GM04504 (cell line): ENCODE measurements at places on chromosomes 2 and 18.

DNA sequence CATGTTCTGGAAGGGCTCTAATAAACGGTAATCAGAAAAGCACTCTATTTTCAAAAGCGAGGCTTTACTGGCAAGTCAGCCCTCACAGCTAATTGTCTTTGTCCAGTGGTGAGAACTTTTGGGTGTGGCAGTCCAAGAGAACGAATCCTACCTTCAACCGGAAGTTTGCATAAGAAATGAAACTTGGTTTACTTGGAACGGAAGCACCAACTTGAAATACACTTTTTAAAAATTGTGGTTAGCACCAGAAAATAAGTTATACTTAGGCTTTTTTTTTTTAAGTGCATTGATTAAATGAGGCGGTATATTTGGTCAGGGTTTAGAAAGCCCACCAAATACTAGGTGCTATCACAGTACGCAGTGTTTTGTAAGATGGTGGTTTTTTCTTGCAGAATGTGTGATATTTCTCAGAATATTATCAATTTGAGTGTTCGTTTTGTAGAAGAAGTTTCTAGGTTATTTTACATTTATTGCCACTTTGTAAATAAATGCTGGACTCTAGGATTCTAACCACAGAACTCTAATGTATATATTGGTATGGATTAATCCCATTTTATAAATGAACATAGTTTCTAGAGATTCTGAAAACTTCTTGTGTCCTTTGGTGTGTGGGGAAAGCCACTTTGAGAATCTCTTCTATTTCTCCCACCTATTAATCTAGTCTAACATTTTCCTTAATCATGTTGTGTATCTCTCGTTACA, 1.2 kb downstream of the MYL12A start:
- DNase-seq, result no peak

GRCh38 chr2:78766459-78766858, 259.0 kb upstream of the REG3G start:
- no peak for DNase-seq

DNA sequence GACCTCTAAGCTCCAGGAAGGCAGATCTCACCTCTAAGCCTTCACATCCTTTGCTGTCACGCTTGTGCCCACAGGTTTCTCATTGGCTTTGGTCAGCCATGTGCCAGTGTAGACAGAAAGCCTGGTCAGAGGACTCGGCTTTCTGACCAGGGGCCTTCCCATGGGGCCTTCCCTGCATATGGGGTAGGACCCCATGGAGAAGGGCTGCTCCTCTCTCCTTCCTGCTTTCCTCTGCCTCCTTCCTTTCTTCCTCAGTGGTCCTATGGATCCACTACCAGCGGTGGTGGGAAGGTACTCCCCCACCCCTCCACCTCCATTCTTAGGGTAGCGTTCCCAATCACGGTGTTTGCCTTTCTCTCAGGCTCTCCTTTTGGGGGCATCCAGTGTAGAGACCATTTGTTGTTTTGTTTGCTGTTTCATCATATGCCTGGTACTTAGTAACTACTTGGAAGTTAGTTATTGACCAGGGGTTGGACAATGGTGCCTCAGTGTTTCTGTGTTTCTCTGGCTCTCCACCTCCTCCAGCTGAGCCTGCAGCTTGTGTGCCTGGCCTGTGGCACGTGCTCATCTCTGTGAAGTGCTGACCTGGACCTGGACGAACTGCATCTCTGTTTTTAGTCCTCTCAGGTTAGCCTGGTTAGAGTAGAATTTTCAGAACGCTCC, 71.6 kb downstream of the ZNF407 start:
- DNase-seq, result no peak

DNA sequence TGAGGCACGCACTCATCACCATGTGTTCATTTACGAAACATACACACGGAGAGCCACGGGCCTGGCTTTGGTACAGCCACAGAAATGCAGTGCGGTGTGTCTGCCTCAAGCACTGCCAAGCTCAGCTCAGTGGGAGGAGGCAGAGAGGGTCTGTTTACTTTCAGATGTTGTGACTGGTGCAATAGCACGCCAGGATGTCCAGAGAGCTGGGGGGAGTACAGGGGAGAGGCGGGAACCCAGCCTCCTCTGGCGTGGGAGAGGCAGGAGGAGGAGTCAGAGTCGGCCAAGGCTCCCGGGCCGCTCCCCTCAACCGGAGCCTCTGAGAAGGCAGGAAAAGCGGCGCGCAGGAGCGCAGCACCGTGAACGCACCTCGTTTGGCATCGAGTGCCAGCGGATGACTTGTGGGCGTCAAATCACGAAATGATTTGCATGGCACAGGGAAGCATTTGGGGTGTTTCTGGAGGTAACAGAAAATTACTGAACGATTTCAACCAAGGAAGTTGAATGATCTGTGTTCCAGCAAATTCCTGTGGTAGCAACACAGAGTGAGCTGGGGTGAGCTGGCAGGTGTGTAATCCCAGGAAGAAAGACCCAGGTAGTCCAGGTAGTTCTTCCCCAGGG, 143.0 kb downstream of the ZNF516 start:
- DNase-seq, result peak; percentile 83

GRCh38 chr2:42369532-42370229, 8.7 kb upstream of the COX7A2L start:
- DNase-seq, result no peak

DNA sequence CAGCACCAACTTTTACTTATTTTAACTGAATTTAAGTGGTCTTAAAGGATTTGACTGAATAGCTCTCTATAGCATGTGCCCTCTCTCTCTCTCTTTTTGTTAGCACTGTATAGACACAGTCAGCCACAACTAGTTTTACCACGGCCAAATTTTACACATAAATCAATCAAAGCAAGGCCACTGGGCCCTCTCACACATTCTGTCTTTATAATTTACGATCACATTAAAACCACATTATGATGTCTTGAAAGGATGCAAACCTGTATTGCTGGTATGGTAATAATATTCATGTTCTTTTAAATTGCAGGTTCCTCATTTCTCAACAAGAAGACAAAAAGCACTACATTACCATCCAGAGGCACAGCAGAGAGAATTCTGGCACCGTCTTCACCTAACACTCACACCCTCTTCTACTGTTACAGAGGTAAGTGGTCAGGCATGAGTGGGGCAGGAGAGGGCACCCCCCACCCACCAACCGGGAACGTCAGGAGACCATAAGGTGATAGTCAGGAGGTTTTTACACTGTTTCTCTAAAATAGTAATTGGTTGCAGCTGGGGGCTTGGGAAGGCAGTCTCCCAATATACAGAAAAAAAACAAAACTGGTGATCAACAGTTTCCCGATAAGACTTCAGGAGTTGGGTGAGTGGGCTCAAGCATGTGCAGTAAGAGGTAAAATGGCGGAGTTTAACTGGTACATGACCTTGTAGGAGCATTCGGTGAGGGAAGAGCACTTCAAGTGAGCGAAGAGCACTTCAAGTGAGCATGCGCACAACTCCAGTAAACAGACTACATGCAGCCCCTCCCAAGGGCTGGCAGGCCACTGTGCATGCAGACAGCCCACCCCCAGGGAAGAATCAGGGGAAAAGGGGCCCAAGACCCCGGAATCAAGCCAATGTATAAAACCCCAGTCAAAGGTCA, 296.7 kb downstream of the PIEZO2 start:
- no peak for DNase-seq
